Osteocyte (in vitro differentiated cells): ENCODE measurements at places on chromosomes 13 and 19.

GRCh38 chr13:22846551-22846950, 334.2 kb upstream of the SGCG start:
- no peak overlapping the region for H3K27ac ChIP-seq
- no peak overlapping the region for H3K4me3 ChIP-seq
- H3K27me3 ChIP-seq: no peaks in the 10 kb centered on the region
- H3K36me3 ChIP-seq: no peaks in the 10 kb centered on the region
- peaks cover 4% of the 10 kb centered on the region for H3K4me1 ChIP-seq
- DNase-seq: no peak

- no peak overlapping the region for H3K27ac ChIP-seq
- H3K4me1 ChIP-seq: peaks cover 30% of the 10 kb centered on the region
- no peak for DNase-seq
- no peaks in the 10 kb centered on the region for H3K27me3 ChIP-seq
Measured at GRCh38 chr13:101157261-101157660, 259.0 kb downstream of the NALCN start.

- H3K36me3 ChIP-seq: no peaks in the 10 kb centered on the region
- H3K27me3 ChIP-seq: no peaks in the 10 kb centered on the region
- peaks cover 14% of the 10 kb centered on the region for H3K4me1 ChIP-seq
- no peak for DNase-seq
Measured at GRCh38 chr13:76725211-76725610, 161.0 kb downstream of the KCTD12 start.

GRCh38 chr19:8512115-8512967, 1.6 kb downstream of the ZNF414 start:
- H3K4me1 ChIP-seq: peaks cover 17% of the 10 kb centered on the region
- H3K36me3 ChIP-seq: no peaks in the 10 kb centered on the region
- H3K27ac ChIP-seq: peak overlapping the region; percentile 18
- peak overlapping the region; percentile 52 for H3K4me3 ChIP-seq

- H3K36me3 ChIP-seq: peaks cover 4% of the 10 kb centered on the region
- no peak for DNase-seq
- H3K27ac ChIP-seq: peak overlapping the region; percentile 94
- H3K4me1 ChIP-seq: peaks cover 22% of the 10 kb centered on the region
- H3K27me3 ChIP-seq: no peaks in the 10 kb centered on the region
Measured at GRCh38 chr19:7415163-7415856, 66.6 kb downstream of the ARHGEF18 start.

- no peak overlapping the region for H3K4me3 ChIP-seq
- peak overlapping the region; percentile 82 for H3K27ac ChIP-seq
- H3K4me1 ChIP-seq: peaks cover 90% of the 10 kb centered on the region
- DNase-seq: no peak
- H3K36me3 ChIP-seq: peaks cover 5% of the 10 kb centered on the region
Measured at GRCh38 chr13:110523838-110524540, 37.5 kb downstream of the RAB20 start.

- no peaks in the 10 kb centered on the region for H3K36me3 ChIP-seq
- no peaks in the 10 kb centered on the region for H3K4me1 ChIP-seq
- DNase-seq: no peak
- no peak overlapping the region for H3K27ac ChIP-seq
- H3K4me3 ChIP-seq: no peak overlapping the region
Measured at GRCh38 chr19:55032170-55032800, 5.8 kb downstream of the GP6 start.

GRCh38 chr19:6087074-6087571, 23.2 kb downstream of the RFX2 start:
- H3K4me1 ChIP-seq: peaks cover 36% of the 10 kb centered on the region
- H3K36me3 ChIP-seq: no peaks in the 10 kb centered on the region
- DNase-seq: no peak

- DNase-seq: no peak
- peaks cover 2% of the 10 kb centered on the region for H3K4me1 ChIP-seq
- no peaks in the 10 kb centered on the region for H3K36me3 ChIP-seq
- H3K27ac ChIP-seq: no peak overlapping the region
- no peak overlapping the region for H3K4me3 ChIP-seq
Measured at GRCh38 chr19:41698746-41699230, 9.6 kb upstream of the CEACAM5 start.
